ENCODE measurements at places on chromosomes 1 and 21.

DNA sequence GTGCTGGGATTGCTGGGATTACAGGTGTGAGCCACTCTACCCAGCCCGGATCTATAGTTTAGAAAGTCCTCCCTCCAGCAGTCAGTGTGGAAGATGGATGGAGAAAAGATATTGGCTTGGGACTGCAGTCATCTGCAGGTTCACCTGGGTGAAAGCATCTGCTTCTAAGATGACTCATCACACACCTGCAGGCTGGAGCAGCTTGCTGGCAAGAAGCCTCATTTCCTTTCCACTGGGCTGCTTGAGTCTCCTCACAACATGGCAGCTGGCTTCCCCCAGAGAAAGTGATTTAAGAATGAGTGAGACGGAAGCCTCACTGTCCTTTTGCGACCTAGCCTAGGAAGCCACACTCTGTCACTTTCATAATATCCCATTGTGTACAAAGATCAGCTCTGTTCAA lies 50.0 kb downstream of the FOXO6 start:
- DNase-seq: no peak

- no peak for DNase-seq
These were observed 102.5 kb downstream of the KCNN3 start for GRCh38 chr1:154767315-154768240.

DNA sequence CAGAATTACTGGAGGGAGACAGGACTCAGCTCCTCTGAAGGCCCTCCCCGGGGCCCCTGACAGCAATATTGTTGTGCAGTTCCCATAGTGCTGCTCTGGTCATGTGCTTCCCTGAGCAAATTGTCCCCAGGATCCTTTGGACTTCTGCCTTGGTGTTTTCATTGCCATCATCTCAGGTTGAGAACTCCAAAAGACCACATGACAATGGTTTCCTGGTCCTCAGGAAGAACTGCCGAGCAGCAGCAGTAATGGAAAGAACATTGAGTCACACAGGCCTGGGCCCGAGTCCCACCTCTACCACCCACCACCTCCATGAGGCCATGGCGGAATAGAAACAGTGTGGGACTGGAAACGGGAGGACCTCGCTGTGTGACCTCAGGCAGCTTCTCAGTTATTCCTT lies 6.3 kb upstream of the CTTNBP2NL start:
- no peak for DNase-seq

- DNase-seq: no peak
These were observed 84.9 kb downstream of the PTPRU start for GRCh38 chr1:29321176-29321575.

GRCh38 chr1:1989102-1989542 lies 14.5 kb downstream of the CFAP74 start:
- no peak for DNase-seq

GRCh38 chr1:204630132-204630905 lies 55.2 kb downstream of the LRRN2 start:
- DNase-seq: no peak

DNA sequence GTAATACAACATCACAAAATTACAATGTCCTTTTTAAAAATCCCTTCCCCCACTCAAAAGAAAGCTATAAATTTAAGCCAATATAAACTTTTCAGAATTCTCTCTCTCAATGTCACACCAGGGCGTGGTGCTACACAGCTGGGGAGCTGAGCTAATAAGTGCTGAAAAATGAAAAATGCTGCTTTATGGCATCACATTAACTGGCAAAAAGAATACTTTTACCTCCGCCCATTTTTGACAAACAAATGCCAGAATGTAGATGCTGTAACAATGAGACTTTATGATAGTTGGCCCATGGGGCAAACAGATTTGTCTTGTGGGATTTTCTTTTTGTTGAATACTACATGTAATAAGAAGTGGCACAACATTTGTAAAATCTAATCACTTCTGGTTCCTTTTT lies 12.7 kb upstream of the LYPLAL1 start:
- no peak for DNase-seq

GRCh38 chr1:185926588-185926987 lies 192.4 kb downstream of the HMCN1 start:
- no peak for DNase-seq

DNA sequence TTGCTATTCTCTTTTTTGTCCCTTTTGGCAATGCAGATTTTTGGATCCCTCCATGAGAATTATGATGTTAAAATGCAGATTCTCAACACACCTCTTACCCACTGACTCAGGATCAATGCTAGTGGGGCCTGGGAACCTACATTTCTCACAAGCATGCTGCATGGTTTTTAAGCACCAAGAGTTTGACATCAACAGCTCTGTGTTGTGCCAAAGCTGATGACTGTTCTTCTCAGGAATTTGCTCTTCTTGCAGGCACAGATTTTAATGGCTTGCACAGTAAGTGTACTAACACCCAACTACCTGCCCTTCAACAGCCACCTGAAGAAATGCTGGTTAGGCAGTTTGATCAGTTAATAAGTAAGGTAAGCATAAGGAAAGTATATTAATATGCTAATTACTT lies 468.7 kb downstream of the PTBP2 start:
- DNase-seq: no peak

DNA sequence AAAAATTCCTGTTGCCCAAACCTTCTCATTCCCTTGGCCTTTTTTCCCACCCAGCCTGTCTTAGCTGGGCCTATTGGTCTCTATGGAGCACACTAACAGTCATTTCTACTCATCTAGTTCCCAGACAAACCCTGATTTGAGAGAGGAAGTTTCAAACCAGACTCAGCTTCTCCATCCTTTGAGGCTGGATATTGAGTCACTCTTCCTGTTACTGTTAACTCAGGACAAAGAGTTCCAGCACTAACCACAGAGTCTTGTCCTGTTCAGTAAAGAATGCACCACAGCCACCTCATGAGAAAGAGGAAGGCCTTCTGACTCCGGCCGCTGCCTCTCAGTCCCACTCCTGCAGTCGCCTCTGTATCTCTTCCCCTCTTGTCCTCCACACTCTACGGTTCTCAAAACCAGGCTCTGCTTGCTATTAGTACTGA lies 137.8 kb downstream of the PTPRC start:
- no peak for DNase-seq

DNA sequence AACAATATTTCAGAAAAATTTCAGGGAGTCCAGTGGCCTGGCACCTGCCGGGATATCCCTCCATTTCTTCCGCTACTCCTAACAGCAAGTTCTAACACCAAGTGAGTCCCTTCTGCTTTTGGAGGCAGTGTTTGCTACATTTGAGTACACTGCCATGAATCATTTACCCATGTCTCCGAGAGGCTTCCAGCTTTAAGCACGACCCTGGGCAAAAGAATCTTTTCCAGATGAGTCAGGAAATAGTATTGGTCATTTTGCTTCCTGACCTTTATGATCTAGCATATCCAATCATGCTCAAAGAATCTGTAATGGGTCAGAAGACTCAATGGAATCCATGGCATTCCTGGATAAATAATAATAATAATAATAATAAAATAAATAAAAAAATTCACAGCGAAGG lies 60.7 kb upstream of the FMN2 start:
- no peak for DNase-seq

- no peak for DNase-seq
These were observed 20.3 kb upstream of the SLC26A9 start for GRCh38 chr1:205963352-205964155.

GRCh38 chr1:81550753-81551152 lies 250.0 kb upstream of the ADGRL2 start:
- DNase-seq: no peak

DNA sequence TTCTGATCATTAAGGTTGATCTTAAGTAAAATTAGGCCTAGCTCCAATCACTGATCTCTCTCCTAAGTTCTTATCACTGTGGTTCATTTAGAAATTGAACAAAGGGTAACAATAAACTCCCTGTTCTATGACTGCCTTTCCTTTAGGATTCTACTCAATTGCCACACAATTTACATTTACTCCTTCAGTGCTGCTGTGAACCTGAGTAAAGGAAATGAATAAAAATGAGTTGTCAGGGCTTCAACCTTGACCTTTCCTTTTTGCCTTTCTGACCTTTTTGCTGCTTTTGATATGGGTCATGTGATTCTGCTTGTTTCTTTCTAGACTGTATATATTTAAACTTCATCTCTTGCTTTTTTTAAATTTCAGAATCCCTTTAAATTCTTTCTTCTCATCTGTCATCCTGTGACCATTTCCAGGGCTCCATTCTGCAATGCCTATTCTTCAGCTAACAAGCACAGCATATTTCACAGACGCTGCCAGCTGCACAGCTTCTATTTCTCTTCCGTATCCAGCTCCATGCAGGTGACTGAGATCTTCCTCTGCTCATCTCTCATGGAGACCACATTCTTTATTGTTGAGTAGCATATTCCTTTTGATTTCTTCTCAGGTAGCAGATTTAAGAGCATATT lies 3.2 kb downstream of the LRRC8B start:
- no peak for DNase-seq

- no peak for DNase-seq
These were observed 26.2 kb upstream of the SAMSN1 start for GRCh38 chr21:14572204-14572780.

DNA sequence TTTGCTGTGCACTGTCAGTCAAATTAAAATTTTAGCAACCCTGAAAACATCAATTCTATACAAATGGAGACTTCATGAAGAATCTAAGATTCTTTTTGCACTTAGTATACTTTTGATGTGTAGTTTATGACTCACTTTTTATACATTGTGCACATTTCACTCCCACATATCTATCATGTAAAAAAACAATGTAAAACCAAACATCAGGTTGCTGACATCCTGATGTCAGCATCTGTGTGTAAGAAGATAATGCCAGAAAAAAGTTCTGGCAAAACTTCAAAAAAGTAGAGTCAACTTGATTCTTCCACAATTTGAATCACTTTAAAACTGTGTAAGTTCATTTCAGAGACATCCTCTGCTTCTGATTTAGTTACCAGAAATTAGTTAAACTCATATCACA lies 115.7 kb downstream of the CENPF start:
- no peak for DNase-seq

All from Caco-2 (cell line).